ENCODE measurements at places on chromosomes 1 and 21.

GRCh38 chr1:222045786-222046185, 303.9 kb upstream of the DUSP10 start:
- DNase-seq, result no peak

GRCh38 chr1:239868058-239868832, 223.4 kb upstream of the FMN2 start:
- DNase-seq, result no peak

DNA sequence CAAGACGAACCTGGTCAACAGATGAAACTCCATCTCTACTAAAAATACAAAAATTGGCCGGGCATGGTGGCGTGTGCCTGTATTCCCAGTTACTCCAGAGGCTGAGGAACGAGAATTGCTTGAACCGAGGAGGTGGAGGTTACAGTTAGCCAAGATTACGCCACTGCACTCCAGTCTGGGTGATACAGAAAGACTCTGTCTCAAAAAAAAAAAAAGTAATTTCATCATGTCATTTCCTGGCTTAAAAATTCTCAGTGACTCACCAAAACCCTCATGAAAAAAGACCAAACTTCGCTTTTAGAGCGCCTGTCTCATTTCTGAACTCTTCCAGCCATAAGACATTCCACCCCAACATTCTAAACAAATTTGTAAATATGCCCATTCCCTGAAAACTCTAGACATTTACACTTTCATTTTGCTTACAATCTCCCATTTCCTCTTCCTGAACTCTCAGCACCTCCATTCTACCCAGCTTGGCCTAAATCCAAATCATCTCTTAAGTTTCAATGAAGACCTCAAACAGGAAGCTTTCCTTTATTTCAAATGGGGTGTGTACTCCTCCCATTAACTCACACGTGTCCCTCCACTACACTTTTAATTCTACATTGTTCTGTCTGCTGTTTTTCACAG, 50.5 kb upstream of the PRRC2C start:
- peak; percentile 69 for DNase-seq

- no peak for DNase-seq
Measured at GRCh38 chr1:4801192-4801924, 146.9 kb downstream of the AJAP1 start.

GRCh38 chr1:175075572-175076568, 8.2 kb downstream of the TNN start:
- DNase-seq, result peak; percentile 29

GRCh38 chr1:28112388-28113241, 24.2 kb upstream of the EYA3 start:
- DNase-seq, result peak; percentile 88

DNA sequence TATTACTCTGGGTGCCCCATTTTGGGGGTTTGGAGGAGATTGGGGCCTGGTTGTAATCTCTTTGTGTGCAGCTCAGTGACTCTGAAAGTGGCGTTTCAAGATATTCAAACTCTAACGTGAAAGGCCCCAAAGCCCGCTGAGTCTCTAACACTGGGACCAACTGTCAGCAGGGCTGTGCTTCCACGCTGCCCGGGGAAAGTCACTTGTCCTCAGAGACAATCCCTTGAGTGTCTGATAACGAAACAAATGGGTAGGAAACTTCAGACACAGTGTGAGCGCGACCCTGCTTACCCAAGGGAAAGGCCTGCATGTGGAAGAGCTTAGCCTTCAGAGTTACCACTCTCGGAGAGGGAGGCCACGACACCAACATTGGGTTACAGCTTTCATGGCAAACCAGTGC, 837 bp downstream of the UBASH3A start:
- DNase-seq, result no peak

- DNase-seq, result peak; percentile 91
Measured at GRCh38 chr1:67652800-67653199, 32.2 kb upstream of the GADD45A start.

- no peak for DNase-seq
Measured at GRCh38 chr1:25529518-25530185, 13.8 kb upstream of the LDLRAP1 start.

DNA sequence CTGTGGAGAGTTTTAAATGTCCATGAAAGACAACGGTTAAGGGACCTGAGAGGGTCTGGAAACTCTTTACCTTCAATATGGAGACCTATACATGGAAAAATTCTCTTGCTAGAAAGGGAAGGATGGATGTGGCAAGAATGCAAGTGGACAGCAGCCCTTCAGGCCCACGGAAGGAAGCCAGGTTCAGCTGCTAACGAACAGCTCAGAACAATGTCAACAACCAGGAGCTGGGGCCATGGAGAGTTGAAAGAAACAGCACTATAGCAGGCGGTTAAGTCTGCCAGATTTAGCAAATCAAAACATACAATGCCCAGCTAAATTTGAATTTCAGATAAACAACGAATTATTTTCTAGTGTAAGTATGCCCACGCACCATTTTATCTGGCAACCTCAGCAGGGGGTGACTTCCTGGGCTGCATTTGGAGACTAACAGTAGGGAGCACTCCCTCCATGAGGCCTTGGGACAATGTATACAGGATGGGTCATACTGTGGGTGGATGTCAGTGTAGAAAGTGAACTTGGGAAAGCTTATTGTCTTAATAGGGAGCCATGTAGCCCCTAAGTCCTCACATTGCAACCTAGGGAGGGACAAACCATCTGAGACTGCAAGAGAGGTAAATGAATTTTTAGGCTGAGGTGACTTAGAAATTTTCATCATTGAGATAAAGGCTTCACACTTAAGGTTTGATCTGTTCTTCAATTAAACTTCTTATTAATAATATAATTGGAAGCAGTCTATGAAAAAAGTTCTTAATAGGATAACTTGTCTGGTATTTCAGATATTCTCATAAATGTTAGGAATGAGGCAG, 7.8 kb upstream of the H3-3A start:
- DNase-seq, result no peak

DNA sequence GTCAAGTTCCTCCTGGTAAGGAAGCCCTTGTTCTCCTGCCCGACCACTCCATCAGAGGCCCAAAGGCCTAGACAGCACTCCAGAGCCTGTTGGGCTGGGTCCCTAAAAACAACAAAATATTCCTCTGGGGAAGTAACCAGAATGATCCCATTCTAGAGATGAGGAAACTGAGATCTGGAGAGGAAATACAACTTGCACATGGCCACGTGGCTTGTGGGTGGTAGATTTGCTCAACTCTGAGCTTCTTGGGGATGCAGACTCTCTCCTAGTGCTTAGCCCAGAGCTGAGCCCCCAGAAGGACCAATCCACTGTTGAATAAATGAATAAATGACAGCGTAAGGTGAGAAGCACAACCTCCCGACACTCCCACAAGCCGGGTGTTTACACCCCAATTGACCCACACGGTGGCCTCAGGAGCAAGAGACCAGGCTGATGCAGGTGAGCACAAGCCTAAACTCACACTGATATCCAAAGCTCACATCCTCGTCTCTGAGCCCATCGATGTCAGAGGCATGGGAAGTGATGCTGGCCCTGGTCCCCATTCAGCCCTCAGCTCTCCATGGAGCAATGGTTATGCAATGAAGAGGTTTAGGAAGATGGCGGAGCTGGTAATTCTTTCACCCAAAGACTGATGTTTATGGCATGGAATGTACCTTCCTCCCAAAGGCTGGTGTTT, 172.5 kb upstream of the EDN2 start:
- DNase-seq, result no peak

- peak; percentile 78 for DNase-seq
Measured at GRCh38 chr1:48493970-48494769, 22.2 kb upstream of the SPATA6 start.

DNA sequence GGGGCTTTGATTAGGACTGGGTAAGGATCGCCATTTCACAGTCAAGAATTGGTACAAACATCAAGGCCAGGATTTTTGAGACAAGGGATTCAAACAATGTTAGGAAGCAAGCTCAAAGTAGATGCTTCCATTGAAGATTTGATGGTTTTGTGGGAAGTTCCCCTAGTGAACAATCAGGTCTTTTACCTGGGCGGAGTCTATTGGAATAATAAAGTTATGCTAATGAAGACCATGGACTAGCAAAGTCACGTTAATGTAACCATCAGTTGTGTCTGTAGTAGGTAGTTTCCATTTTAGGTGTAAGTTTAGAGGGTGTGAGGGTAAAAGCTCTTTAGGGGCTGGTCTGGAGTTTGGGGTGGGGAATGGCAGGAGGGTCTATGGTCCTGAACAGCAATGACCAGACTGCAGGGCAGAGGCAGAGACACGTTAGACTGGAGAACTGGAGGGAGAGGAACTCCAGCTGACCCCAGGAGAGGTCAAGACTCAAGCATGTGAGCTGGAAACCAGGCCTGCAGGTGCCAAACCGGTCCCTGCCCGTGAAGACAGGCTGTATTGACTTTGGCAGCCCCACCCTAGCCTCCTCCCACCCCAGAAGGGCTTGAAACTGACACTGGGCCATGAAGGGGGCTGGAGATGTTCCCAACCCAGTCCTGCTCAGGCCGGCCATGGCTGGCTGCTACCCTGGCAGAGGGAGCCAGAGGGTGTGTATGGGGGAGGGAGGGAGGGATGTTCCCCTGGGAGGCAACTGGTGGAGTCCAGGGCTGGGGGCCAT, 36.0 kb upstream of the GPR37L1 start:
- no peak for DNase-seq

DNA sequence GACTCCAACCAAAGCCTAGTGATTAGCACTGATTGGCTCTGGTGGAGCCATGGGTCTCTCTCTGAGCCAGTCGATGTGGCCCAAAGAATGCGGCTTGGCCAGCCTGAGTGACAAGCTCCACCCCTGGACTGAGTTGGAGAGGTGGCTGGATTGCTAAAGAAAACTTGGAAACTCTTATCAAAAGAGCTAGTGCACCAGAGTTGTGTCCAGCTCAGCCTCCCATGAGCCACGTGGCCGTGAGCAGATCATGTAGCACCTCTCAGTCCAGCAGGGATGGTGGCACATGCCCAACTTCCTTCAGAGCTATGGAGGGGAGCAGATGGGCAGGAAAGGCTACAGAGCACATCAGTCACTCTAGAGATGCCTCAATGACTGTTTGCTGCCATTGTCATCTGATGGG, 142.8 kb upstream of the VAMP3 start:
- DNase-seq, result no peak

GRCh38 chr1:161115132-161115711, 2.6 kb downstream of the PFDN2 start:
- peak; percentile 99 for DNase-seq

GRCh38 chr1:235527196-235527814, 23.1 kb upstream of the B3GALNT2 start:
- DNase-seq, result no peak

DNA sequence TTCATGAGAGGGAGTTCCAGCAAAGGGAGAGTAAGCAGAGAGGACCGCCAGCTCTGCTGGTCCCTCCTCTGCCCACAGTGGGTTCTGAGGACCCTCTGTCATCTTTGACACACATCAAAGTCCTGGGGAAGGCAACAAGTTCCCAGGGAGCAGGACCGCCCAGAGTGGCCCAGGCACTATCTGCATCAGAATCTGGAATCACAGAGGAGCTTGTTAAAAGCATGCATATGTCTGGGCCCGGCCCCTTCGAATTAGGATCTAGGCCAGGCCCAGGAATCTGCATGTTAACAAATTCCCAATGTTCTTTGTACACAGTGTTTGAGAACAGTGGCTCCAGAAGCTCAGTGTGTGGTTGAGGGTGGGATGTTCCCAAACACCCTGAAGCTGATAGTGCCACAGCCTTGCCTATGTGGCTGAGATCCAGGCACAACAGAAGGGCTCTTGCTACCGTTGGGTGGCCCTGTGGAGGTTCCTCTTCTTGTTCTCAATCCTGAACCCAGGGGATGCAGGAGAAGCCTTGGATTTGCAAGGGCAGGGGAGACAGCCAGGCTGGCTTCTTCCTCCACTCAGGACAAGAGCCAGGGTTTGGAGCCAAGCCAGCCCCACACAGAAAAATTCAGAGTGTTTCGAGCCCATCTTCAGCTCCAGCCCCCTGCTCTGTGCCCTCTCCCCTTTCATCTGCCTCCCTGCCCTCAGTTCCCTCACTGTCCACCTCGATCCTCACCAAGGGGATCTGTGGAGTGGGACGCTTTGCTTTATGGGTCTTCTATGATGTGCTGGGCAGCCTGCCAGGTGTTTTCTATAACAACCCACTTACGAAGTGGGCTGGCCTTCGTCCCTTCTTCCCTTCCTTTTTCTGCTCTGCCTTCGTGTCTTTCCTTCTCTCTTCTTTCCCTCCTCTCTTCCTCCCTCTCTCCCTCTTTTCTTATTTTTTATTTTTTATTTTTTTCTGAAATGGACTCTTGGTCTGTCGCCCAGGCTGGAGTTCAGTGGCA, 129.0 kb upstream of the TMPRSS2 start:
- DNase-seq, result no peak

- DNase-seq, result no peak
Measured at GRCh38 chr21:46394595-46395104, 64.0 kb upstream of the DIP2A start.

DNA sequence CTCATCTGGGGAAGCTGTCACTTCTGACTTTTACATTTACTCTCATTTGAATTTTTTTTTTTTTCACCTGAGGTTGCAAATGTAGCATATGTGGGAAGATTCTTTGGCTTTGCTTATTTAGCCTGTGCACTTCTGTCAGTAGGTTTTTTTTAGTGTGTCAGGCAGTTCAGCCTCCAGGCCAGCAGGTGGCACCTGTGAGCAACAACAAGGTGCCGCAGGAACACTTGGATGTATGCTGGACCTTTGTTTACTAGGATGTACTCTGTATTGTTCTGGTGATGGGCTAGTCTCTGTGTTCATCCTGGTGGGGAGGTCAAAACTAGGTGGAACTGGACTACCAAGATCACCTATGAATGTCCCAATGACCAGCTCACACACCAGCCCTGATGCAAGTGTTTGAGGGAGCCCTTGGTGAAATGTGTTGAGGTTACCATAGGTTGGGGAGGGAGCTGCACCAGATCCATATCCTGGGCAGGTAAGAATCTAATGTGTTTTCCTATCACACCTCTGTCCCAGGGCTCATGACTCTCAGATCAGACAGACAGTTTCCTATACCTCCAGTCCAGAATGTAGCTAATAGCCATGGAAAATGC, 618.2 kb downstream of the BRINP3 start:
- peak; percentile 3 for DNase-seq

- DNase-seq, result no peak
Measured at GRCh38 chr1:101992821-101993575, 3.7 kb downstream of the OLFM3 start.

GRCh38 chr1:38018864-38019343, 6.4 kb downstream of the UTP11 start:
- no peak for DNase-seq

DNA sequence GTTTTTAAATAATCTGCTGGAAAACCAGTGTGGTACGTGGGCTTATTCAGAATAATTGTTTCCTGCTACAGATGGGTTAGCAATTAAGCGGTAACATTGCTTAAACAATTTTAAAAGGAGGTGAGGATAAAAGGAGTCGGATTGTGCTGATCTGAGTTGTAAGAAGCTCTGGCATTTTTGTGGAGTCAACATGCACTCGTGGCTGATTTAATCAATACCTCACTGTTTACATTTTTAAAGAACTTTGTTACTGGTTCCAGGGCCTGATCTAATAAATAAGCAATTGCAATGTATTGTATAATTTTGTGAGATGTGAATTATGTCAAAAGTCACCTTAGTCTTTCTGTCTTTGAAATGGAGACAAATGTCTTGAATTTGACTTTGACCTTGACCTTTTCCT, 474.0 kb downstream of the SETD4 start:
- DNase-seq, result no peak

- DNase-seq, result no peak
Measured at GRCh38 chr1:157335056-157335455, 196.9 kb upstream of the ETV3 start.

GRCh38 chr21:41169701-41170100, 1.7 kb downstream of the BACE2 start:
- DNase-seq, result peak; percentile 41

- no peak for DNase-seq
Measured at GRCh38 chr21:44626262-44626661, 631 bp upstream of the KRTAP10-9 start.

GRCh38 chr1:41811051-41811795, 107.5 kb downstream of the HIVEP3 start:
- no peak for DNase-seq

Measured in mammary epithelial cell (primary cell).